NCI-H2107 (cell line): ENCODE measurements at places on chromosomes 12 and 14.
A peak's percentile ranks its signal among the peaks of the same experiment; 100 is the strongest.

GRCh38 chr12:67758119-67758518 lies 109.6 kb downstream of the DYRK2 start:
- DNase-seq: no peak

DNA sequence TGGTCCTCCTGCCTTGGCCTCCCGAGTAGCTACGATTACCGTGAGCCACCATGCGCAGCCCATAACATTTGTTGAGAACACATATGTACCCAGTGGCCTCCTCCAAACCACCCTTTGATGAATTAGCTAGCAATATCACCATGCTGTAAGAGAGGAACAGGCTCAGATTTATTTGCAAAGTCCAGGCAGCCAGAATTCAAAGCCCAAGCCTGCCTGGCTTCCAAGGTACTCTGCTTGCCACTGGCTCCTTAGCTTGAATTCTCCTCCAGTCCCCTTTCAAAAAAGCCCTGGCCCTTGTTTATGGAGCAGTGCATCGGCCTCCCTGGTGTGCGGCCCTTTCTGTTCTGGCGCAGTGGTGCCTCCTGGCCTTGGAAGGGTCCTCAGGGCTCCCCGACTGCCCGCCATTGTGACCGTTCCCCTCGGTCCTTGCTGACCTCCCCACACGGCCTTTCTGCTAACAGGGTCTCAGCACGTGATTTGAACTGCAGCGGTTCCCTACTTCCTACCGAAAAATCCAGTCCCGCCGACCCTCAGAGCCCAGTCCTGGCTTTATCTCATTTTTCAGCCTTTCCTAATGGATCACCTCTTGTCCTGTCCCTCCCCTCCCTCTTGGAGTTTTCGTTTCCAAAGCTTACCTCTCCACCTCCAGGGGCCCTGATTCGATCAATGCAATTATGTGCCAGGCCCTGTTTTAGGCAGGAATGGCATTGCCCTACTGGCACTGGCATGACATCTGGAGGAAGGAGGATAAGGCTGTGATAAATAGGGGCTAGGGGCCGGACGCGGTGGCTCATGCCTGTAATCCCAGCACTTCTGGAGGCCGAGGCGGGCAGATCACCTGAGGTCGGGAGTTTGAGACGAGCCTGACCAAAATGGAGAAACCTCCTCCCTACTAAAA lies 22.0 kb downstream of the SLC25A29 start:
- DNase-seq: no peak

DNA sequence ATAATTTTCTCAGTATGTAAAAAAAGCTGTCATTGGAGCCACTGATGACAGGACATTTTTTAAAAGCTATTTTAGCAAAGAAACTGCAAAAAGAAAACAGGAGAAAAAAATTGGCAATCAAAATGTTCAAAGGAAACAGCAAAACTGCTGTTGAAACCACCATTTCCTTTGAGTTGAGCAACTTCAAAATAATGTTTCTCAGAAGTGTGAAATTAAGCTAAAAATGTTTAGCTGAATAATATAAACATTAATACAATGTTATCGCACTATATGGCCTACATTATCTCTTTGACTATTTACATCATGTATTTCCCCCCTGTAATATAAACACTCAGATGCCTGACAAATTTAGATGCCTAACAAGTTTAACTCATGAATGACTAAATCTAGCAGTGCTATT lies 23.4 kb upstream of the GLIPR1 start:
- DNase-seq: no peak

DNA sequence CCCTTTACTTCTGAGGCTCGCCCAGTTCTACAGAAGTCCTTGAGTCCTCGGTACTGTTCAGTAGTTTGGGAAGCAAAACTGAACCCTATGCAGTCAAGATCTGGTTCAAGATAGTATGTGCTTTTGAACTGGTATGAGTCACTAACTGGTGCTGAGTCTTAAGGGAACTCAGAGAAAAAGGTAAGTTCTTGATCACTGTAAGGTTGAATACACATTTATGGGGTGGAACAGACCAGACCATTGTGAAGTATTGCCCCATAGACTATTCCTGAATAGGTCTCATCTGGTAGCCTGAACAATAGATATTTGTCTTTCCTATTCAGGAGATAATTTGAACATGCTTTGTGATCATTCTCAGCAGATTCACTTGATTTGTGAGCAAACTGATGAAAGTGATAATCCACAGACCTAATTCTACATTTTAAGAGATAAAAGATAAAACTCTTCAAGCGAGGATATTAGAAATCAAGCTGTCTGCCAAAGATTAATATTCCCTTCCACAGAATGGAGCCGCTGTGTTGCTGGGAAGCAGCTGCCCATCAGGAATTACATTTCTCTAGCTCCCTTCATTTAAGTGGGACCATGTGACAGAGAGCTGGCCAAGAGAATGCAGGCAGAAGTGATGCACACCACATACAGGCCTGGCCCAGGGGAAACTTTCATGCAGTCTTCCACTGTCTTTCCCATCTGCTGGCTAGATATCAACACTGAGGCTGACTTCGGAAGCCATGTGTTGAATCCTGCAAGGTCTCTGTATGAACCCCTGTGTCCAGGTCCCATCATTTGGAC lies 369.8 kb upstream of the GARIN6 start:
- no peak for DNase-seq

- DNase-seq: no peak
These were observed 76.3 kb downstream of the CACNA1C start for GRCh38 chr12:2129076-2129475.

GRCh38 chr12:50187084-50187900 lies 20.1 kb upstream of the CERS5 start:
- no peak for DNase-seq

- DNase-seq: peak; percentile 92
These were observed 92.9 kb downstream of the KSR2 start for GRCh38 chr12:117875744-117876435.

GRCh38 chr12:121911824-121912585 lies 6.4 kb upstream of the CFAP251 start:
- DNase-seq: no peak

- DNase-seq: no peak
These were observed 45.4 kb downstream of the CLMN start for GRCh38 chr14:95274279-95274678.

DNA sequence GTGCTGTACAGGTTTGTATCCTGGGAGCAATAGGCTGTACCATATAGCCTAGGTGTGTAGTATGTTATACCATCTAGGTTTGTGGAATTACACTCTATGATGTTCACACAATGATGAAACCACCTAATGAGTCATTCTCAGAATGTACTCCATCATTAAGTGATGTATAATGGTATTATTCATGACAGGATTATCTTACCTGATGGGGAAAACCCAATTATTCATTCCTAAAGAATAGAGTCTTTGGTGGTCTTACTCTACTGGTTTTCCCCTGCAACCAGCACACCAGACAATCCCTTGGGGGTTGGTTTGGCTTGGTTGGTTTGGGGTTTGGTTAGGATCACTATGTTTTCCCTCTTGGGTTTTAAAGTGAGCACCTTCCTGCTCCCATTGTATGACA lies 12.6 kb upstream of the OR10P1 start:
- DNase-seq: no peak

DNA sequence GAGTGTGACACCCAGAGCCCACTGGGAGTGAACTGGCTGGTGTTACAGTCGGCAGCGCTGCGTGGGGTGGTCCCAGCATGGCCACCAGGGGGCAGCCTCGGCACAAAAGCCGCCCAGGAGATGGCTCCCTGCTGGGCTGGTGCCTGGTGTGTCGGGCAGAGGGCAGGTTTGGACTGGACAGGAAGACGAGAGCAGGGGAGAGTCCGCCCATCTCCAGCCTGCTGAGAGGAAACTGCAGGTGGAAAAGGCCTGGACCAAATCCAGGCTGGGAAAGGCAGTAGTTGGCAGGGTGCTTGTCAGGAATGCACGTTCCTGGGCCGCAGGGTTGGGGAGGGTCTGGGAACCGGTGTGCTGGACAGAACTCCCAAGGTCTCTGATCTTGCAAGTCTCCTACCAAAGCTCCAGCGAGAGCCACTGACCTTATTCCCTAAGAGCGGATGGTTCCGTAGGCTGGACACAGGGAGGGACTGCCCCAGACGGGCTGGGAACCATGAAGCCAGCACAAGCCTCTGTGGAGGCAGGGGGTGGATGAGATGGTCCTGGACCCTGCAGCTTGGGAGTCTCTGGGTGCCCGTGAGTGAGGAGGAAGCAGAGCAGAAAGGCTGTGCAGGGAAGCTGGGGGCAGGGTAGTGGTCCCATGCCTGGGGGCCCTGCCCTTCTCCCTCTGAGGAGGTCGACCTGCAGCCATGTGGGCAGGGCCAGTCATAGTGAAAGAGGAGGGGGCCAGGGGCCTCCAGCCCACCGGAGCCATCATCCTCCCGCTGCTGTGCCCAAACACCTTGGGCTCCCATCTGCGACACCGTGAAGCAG lies 1.8 kb downstream of the AHNAK2 start:
- peak; percentile 88 for DNase-seq

- no peak for DNase-seq
These were observed 117.3 kb upstream of the LMNTD1 start for GRCh38 chr12:25670076-25671055.

GRCh38 chr12:94650143-94651056 lies at the start of gene TMCC3:
TSS of gene TMCC3 (minus strand) at chr12:94650557. CDS start at chr12:94650430, 127 bp downstream.
- peak; percentile 9 for DNase-seq

- no peak for DNase-seq
These were observed 2.9 kb downstream of the CLMN start for GRCh38 chr14:95316821-95317220.

- DNase-seq: no peak
These were observed 59.9 kb downstream of the TTLL5 start for GRCh38 chr14:75720842-75721498.

DNA sequence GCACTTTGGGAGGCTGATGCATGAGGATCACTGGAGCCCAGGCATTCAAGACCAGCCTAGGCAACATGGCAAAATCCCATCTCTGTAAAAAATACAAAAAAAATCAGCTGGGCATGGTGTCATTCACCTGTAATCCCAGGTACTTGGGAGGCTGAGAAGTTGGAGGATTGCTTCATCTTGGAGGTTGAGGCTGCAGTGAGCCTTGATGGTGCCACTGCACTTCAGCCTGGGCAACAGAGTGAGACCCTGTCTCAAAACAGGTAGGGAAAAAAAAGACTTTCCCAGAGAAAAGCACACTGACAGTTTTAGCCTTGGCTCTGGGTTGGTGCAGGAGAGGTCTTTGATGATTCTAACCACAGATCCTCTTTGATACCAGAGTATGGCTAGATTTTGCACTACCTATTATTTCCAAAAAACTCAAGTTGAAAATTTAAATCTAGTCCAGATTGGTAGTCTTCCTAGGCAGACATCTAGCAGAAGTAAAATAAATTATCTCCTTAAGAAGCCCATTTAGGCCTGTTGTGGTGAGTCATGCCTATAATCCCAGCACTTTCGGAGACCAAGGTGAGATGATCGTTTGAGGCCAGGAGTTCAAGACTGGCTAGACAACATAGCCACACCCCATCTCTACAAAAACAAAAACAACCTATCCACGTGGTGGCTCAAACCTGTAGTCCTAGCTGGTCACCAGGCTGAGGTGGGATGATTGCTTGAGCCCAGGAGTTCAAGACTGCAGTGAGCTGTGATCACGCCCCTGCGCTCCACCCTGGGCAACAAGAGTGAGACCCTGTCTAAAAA lies 18.6 kb downstream of the LARP4 start:
- DNase-seq: no peak

GRCh38 chr12:59708064-59708463 lies 112.2 kb downstream of the SLC16A7 start:
- DNase-seq: no peak
